ENCODE measurements at places on chromosomes 2 and 18.

- DNase-seq, result peak; percentile 50
These were observed 31.2 kb upstream of the SLC66A3 start for GRCh38 chr2:11123856-11124759.

- DNase-seq, result no peak
These were observed 244.5 kb upstream of the EPHA4 start for GRCh38 chr2:221816566-221816965.

DNA sequence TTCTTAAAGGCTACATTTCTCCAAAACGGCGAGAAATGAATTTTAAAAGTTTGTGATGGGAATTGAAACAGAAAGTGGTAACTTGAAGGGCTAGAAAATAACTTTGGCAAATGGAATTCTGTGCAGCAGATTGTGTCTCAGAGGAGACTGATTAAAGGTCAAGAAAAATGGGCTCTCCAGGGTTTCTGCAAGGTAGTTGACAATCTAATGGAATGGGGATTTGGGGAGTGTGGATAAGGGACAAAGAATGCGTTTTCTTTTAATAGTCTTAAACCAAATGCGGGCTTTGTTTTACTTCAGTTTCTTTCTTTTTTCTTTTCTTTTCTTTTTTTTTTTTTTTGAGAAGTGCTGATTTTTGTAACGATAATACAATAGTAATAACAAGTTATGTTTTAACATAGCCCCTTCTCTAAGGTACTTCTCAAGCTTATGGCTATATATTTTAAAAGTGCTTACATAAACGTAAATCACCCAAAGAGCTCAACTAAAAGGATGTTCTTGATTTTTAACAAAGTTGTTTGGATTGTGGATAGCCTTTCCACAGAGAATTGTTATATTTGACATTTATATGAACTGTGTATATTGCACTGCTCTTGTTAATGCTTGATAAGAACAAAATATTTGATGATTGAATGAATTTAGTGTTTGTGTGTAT, 36.6 kb downstream of the CAMKMT start:
- DNase-seq, result no peak

- DNase-seq, result peak; percentile 64
These were observed at the start of gene MARCHF4 for GRCh38 chr2:216371721-216372702. TSS of gene MARCHF4 (minus strand) at chr2:216372483. CDS start at chr2:216370260, 2,223 bp downstream.

DNA sequence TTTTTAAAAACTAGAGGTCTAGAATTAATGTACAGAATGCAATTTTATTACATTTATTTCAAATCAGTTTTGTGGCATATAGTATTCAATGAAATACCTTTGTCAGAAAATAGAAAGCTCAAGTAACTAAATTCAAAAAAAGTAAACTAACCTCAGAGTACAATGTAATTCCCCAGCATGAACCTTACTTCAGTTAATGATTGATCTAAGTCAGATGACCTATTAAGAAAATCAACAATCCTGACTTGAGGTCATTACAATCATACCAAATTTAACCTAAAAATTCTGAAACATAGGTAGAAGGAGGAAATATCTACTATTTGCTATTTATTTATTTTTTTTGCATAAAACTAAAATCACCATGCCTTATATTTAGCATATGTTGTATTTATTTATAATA, 142.9 kb downstream of the CCDC102B start:
- no peak for DNase-seq

- DNase-seq, result no peak
These were observed 261.5 kb downstream of the AFF3 start for GRCh38 chr2:99880964-99881294.

DNA sequence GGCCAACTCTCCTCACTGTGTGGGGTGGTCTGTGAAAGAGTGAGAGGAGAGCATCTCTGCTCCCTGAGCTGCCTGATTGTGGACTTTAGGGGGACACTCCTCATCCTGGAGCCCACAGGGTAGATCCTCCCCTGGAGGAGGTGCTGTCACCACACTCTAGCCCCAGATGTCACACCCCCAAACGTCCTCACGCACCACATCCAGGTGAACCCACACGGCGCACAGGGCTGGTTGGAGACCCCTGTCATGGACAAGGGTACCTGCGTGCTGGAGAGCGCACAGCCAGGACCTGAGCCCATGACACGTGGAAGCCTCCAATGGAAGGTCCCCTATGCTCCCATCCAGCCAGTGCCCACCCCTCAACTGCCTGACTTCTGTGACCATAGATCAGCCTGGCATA, 10.5 kb downstream of the AGXT start:
- DNase-seq, result no peak

Data from stimulated activated CD8-positive, alpha-beta memory T cell treated with anti-CD3 and anti-CD28 coated beads, Interleukin-15, amount 100 ng/mL, for 24 hours (primary cell).